Non-pigmented ciliary epithelial cell (primary cell): ENCODE measurements at places on chromosomes 1 and 21.

GRCh38 chr1:16979475-16980327, 719 bp downstream of the MFAP2 start:
- DNase-seq: no peak

DNA sequence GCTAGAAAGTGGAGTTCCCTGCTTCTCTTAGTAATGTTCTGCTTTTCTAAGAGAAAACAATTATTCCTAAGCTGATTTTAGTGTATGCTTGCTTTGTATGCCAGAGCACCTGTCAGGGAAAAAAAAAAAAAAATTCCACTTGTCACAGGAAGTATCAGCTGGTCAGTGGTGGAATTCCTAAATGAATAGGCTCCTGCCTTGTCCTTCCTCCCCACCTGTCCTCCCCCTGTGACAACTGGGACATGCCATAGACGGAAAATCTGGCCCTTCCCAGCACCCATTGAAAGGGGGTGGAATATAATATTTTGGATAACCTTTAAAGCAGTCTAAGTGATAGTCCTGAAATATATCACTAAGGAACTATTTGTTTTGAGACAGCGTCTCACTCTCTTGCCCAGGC, 10.8 kb downstream of the FNDC5 start:
- no peak for DNase-seq

DNA sequence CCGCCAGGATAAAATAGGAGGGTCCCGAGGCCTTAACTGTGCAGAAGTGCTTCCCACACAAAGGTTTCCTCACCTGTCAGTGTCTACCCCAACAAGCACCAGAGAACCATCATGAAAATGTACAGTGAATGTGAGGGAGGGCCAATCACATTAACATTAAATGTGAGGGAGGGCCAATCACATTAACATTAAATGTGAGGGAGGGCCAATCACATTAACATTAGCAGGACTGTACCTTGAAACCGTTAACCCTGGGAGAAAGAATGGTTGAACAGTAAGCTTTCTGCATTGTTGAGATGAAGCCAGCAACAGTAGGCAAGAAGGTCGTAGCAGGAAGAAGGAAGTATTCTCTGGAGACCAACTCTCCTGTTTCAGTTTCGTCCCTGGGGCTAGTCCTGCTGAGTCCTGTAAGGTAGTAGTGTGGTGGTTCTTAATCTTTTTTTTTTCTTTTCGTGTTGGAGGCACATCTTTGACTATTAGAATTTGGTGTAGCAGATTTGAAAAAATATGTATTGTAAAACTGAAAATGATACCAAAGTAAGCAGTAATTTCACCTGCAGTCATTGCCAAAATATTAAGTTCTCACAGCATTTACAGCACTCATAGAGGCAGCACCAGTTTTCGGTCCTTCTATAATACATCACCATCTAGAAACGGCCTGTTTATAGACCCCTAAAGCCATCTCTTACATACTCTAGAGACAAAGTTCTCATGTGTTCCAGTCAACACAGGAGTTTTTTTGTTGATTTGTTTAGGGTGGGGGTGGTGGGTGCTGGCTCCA, 98.6 kb upstream of the PPP2R5A start:
- DNase-seq: no peak

DNA sequence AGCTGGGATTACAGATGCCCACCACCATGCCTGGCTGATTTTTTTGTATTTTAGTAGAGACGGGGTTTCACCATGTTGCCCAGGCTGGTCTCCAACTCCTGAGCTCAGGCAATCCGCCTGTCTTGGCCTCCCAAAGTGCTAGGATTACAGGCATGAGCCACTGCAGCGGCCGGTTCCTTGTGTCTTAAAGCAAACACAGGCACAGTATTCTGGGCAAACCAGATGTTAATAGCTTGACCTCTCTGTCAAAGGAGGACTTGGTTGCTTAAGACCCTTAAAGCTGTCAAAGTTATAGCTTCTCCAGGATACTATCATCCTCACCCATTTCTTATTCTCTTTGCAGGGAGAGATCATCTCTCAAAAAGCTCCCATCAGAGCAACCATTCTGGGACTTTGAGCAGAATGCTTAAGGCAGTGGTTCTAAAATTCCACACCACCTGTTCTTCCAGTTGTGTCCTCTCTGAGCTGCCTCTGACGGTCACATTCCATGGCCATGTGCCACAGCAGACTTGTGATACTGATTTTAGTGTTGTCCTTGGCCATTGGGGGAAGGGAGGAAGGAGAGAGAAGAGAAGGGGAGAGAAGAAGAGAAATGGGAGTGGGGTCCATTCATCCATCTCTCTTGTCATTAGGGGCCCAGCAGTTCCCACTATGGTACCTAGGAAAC, 81.8 kb downstream of the PBX1 start:
- no peak for DNase-seq

DNA sequence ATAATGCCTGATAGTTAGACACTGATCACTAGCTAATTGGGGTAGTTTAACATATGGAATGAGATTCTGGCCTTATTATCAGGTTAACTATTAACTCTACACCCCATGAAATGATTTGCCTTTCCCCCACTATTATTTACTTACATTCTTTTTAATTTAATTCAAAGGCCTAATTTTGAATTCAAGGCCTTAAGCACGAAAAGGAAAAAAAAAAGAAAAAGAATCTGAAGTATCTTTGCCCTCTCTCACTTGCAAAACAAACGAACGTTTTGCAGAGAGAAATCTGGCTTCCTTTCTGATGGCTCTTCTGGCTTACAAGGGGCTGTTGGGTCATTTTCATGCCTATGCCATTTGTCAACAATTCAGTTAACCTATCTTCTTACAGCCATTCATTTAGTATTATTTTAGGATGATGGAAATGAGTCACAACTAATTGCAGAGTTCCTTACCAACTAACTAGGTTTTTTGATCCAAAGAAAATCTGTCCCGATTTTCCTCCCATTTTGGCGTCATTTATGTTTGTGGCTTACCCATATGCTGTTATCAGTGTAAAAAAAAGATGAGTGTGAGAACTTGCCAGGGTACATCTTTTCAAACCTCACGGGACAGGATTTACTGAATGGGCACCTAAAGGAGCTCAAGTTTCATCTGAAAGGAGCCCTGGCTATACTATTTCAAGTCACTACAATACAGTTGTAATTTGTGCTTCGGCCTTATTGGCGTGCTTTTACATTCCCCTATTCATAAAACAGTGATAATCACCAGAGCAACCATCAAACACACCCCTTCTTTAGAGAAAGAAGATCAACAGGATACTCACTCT, 1.9 kb upstream of the ERRFI1 start:
- DNase-seq: no peak

DNA sequence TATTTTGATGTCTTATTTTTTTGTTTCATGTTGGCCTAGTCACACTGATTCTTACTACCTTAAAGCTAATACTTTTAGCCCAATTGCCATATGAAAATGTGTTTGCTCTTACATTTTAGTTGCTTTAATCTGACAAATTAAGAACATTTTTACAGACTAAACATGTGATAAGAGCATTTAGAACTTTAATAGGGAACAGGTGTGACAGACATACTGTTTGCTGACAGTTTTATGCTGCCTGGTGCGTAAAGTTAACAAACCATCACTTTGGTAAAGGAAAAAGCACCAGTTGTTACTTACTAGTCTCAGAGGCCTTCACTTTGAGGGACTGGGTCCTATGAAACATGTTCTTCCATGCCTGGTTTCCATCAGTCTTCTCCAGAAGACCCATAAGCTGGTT, 14.7 kb downstream of the CMPK1 start:
- no peak for DNase-seq

GRCh38 chr1:70767377-70767776, 280.2 kb downstream of the PTGER3 start:
- DNase-seq: no peak

DNA sequence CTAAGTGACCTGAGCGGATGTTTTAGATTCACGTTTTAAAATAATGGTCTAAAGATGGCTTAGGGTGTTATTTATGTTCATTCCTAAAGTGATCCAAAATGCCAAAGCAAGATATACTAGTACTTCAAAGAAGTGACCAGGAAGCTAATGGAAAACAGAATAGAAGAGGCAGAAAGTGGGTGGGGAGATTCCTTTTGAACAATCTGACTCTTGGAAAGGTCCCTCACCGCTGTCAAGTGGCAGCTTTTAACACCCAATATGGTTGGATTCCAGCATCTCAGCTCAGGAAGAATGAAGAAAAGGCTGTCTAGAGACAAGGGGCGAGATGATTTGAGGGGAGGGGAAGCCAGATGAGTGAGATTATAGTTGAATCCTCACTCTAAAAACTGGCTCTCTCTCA, 90.3 kb downstream of the SCMH1 start:
- DNase-seq: no peak

- DNase-seq: no peak
Measured at GRCh38 chr1:207040181-207040533, 7.6 kb upstream of the C1orf116 start.

DNA sequence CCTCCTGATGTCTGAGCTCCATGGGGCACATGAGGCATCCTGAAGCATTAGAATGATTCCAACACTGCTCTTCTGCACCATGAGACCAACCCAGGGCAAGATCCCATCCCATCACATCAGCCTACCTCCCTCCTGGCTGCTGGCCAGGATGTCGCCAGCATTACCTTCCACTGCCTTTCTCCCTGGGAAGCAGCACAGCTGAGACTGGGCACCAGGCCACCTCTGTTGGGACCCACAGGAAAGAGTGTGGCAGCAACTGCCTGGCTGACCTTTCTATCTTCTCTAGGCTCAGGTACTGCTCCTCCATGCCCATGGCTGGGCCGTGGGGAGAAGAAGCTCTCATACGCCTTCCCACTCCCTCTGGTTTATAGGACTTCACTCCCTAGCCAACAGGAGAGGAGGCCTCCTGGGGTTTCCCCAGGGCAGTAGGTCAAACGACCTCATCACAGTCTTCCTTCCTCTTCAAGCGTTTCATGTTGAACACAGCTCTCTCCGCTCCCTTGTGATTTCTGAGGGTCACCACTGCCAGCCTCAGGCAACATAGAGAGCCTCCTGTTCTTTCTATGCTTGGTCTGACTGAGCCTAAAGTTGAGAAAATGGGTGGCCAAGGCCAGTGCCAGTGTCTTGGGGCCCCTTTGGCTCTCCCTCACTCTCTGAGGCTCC, 11.1 kb upstream of the RASSF5 start:
- DNase-seq: no peak

GRCh38 chr1:57327336-57327735, 96.5 kb downstream of the DAB1 start:
- DNase-seq: no peak

DNA sequence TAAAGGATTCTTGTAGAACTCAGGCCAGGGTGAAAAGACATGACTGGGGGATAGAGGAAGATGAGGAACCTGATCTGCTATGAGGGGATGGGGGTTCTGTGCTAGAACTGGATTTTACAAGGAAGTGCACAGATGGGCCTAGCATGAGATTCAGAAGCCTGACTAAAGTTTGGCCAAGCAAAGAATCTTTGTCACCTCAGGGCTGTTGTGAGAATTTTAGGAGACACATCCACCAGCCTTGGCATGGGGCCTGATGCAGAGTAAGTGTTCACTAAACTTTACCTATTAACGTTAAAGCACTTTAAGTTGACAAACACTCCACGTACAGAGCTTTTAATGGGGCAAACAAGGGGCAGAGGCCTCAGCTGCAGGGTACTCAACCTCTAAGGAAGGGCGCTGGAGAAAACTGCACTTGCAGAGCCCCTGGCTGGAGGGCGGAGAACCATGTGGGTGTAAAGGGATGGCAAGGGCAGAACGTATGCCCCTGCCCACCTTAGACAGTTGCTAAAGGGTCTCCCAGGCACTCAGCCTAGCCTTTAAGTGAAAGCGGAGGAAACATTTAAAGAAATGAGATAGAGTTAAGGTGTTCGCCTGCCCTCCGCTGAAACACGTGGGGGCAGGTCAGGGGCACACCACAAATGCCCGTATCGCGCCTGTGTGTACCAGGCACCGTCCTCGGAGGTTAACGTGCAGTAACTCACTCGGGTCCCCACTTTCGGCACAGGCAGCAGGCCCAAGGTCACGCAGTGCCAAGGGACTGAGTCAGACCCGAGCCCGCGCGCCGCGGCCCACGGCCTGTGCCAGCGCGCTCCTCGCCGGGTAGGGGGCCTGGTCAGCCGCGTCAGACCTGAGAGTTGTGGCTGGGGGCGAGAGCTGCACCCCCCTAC, 990 bp upstream of the MRPS6 start:
- no peak for DNase-seq

DNA sequence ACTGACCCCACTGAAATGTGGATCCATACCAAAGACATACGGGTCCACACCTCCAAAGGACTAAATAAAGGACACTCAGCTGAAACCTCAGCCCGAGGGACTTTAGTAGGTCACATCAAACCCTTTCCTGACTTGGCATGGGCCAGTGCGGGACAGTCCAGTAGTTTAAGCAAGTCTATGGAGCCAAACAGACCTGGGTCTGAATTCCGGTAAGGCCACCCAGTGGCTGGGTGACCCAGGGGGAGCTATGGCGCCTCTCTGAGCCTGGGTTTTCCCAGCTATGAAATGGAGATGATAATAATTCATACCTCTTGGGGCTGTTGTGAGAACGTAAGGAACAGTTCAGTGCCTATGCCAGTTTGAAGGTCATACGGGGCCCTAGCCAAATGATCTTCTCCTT, 36.2 kb upstream of the ZBTB40 start:
- no peak for DNase-seq
